ENCODE measurements at places on chromosomes 2 and 18. TPM values are rescaled to one million over a fixed set of nuclear protein-coding genes. Genes with fewer than 3 reads are reported as not detected.

VIL1 gene
- not detected for total RNA-seq

GAD1 gene
- 0.41 TPM for total RNA-seq

CHRNA1 gene
- not detected for total RNA-seq

CCDC121 gene
- total RNA-seq, result 7.9 TPM

LGALSL gene
- 8.3 TPM for total RNA-seq

CNTNAP5 gene
- 1.5 TPM for total RNA-seq

STARD6 gene
- total RNA-seq, result not detected

RAB27B gene
- total RNA-seq, result 0.55 TPM

SRD5A2 gene
- not detected for total RNA-seq
